ENCODE measurements at places on chromosomes 3 and 15.

DNA sequence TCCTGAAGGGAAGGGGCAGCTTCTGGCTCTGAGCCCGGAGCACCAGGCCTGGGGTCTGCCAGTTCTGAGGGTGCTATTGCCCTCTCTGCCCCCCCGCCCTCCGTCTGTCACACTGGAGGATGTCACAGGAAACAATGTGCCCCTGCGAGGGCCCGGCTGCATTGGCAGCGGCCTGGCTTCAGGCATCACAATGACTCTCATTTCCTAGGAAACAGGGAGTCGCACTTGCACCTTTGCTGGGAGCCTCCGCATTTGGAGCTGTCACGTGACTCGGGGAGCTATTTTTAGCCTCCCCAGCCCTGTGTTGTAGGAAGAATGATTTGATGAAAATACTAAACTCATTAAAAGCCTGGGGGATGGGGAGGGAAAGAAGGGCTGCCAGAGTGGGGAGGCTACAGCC, 518.9 kb downstream of the SHQ1 start:
- no peak for DNase-seq

DNA sequence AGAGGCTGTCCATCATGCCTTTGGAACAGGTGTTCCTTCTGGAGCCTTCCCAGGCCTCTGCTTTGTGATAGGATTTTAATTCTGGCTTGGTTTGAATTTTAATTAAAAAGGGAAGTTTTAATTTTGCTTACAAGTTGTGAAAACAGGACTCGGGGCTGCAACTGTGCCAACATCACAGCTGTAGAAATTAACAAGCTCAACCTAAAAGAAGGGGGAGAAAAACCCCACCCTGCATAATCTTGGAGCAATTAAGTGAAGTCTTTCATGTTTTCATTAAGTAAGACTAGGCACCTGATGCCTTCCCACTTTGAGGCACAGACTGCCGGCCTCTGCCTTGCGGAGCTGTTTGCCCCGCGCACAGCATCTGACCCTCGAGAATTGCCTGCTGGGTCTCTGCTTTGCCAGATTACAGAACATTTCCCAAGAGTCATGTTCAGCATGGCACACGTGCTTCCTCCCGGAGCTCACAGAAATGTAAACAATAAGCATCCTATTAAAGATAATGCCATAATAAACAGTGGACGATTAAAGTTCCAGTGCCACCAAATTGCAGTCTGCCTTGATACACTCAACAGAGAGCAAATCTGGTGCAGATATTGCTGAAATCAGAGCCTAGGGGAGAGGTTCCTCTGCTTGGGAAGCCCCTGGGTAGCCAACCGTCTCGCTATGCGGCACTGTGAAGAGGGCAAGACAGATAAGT, 364.2 kb downstream of the LRTM1 start:
- DNase-seq: no peak

DNA sequence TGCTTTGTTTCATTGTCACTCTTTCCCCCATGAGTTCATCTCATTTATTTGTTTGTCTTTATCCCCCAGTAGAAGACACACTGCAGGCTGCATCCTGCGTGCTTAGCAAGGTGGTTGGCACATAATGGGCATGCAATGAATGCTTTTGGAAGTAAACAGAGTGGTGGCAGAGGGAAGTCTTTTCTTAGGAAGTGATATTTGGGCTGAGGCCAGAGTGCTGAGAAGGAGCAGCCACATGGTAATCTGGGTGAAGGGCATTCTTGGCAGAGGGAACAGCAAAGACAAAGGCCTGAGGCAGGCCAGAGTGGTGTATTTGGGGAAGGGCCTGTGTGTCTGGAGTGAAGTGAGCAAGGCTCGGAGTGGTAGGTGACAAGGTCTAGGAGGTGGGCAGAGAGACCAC, 17.7 kb upstream of the ADAMTS7 start:
- no peak for DNase-seq

GRCh38 chr3:113136071-113136470, 75.3 kb upstream of the BOC start:
- no peak for DNase-seq

DNA sequence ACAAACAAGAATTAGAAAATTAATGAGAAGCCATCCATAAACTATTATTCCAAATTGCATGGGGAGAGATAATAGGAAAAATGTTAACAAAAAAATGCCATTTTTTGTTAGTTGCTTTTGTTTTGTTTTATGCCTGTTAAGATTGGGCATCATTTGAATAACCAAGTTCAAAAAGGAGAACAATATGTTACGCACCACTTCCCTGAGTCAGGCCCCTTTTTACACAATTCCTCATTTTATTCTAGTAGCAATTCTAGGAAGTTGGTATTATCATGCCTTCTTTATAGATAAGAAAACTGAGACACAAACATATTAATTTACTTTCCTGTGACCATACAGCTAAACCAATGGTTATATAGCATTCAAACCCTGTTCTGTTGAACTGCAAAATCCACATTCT, 736.9 kb upstream of the CCDC54 start:
- DNase-seq: no peak

DNA sequence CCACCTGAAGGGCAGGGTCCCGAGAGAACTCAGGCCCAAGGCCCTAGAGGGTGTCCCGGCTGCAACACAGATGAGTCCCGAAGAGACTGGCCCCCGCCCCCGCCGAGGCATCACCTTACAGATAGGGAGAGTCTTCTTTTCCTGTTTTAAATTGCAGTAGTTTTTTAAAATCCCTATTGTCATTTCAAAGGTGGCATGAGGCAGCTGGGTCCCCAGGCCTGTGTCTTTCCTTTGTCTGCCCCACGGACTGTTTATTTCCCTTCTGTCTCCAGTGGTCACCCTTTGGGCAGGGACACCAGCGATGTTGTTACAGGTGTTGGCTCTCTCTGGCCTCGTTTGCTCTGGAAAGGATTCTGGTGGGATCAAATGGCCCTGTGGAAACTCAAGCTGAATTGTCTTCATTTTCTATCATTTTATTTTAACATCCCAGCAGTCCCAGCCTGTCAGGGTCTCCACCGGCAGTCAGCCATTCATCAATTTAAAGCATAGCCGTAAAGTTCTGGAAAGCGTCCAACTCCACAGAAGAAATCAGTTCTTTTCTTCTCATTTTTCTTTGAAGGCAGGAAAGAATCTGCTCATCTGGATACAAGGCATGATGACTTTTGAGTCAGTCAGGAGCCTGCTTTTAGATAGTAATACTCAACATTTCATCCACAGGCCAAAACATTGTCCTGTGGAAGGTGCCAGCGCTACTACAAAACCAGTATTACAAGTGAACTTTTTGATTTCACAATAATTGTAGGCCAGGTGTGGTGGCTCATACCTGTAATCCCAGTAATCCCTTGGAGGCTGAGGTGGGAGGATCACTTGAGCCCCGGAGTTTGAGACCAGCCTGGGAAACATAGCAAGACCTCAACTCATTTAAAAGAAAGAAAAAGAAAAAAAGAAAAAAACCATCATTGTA, 96.2 kb downstream of the HES1 start:
- DNase-seq: no peak

GRCh38 chr3:154430014-154430413, at the start of gene GPR149:
TSS of gene GPR149 (minus strand) at chr3:154430190. CDS start at chr3:154429615, 575 bp downstream.
- DNase-seq: no peak

- no peak for DNase-seq
Measured at GRCh38 chr15:53072077-53072476, 281.9 kb upstream of the ONECUT1 start.
